ENCODE measurements at places on chromosomes 5 and 9. TPM values are rescaled to one million over a fixed set of nuclear protein-coding genes. Genes with fewer than 3 reads are reported as not detected.

DNA sequence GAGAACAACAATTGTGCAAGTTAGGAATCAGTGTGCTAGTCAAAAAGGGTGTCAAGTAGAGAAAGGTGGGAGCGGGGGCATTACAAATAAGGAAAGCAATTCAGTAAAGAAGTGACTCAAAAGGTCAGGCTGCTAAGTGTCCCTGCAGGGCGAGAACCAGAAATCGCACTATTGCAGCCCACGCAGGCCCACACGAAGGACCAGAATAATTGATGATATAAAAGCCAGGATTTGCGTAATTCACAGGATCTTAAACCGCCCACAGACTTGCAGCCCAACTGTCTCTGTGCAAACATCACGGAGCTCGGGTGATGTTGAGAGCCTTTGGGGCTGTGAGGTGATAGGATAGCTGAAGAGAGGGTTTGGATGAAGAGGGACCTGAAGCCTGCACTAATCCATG lies 349.0 kb downstream of the BRINP1 start:
- DNase-seq = no peak

GRCh38 chr5:89513299-89514044 lies 630.5 kb upstream of the MEF2C start:
- DNase-seq = no peak

GRCh38 chr9:1538301-1538700 lies 476.8 kb upstream of the SMARCA2 start:
- no peak for DNase-seq

- DNase-seq = no peak
These were observed 9.8 kb downstream of the FAM78A start for GRCh38 chr9:131266266-131267229.

GDF9 gene
- total RNA-seq = 0.21 TPM

OSMR gene
- total RNA-seq = 21.9 TPM

GRCh38 chr5:131756942-131757341 lies 39.9 kb downstream of the FNIP1 start:
- no peak for DNase-seq

GRCh38 chr5:10689391-10690081 lies 71.5 kb downstream of the DAP start:
- DNase-seq = peak; percentile 75

SPATA31E1 gene
- not detected for total RNA-seq

ADAMTS16 gene
- total RNA-seq = 3.9 TPM

DNA sequence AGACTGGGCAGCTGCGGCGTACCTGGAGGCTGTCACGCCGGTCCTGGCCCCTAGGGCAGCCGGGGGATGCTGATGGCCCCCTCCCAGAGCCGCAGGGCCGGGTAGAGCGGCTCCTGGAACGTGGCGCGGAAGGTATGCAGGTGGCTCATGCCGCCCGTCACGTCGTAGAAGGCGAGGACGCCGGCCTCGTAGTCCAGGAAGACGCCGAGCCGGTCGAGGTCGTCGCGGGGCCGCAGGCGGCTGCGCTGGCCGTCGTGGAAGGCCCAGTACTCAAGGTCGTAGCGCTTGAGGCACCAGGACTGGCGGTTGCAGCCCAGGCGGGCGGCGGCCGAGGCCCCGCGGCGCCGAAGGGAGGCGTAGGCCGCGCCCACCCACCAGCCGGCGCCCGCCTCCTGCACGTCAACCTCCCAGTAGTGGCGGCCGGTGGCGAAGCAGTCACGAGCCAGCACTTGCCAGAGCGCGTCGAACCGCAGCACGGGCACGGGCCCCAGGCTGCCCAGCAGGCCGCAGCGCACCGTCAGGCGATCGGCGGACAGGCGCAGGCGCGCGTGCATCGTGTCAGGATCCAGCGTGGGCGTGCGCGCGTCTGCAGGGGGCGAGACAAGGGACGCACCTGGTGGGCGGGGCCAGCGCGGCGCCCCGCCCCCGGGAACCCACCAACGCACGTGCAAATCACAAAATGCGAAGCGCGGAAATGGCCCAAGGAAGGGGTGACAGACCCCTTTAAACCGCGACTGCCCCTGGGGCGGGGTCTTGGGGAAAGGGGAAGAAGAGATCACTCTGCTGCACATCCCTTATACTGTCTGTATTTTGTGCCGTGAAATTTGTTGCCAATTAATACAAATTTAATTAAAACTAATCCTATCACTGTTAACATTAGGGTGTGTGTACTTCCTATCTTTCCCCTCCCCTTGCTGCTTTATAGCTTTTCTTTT lies 31.2 kb downstream of the NANS start:
- no peak for DNase-seq

PCDHB14 gene
- total RNA-seq = 0.08 TPM

ENG gene
- total RNA-seq = 23.0 TPM

- DNase-seq = no peak
These were observed 24.1 kb downstream of the SLC1A3 start for GRCh38 chr5:36630201-36631145.

OTP gene
- not detected for total RNA-seq

ARL14EPL gene
- 0.17 TPM for total RNA-seq

DNA sequence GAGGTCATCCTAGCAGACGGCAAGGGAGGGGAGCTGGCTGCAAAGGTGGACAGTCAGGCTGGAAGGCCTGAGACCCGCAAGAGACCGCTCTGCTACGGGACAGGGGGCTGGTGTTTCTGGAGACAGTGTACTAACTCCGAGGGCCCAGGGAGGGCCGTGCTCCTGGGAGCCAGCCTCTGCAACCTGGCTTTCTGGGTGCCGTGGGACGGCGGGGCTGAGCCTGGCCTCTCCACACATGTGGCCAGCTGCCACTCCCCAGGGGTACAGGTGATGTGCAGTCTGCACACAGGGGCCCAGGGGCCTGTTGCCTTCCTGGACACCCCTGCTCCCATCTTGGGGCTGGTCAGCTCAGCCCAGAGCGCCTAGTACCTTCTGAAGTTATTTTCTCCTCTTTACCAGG lies 92.2 kb downstream of the MRPL36 start:
- DNase-seq = no peak

FBXO10 gene
- 2.9 TPM for total RNA-seq

DNA sequence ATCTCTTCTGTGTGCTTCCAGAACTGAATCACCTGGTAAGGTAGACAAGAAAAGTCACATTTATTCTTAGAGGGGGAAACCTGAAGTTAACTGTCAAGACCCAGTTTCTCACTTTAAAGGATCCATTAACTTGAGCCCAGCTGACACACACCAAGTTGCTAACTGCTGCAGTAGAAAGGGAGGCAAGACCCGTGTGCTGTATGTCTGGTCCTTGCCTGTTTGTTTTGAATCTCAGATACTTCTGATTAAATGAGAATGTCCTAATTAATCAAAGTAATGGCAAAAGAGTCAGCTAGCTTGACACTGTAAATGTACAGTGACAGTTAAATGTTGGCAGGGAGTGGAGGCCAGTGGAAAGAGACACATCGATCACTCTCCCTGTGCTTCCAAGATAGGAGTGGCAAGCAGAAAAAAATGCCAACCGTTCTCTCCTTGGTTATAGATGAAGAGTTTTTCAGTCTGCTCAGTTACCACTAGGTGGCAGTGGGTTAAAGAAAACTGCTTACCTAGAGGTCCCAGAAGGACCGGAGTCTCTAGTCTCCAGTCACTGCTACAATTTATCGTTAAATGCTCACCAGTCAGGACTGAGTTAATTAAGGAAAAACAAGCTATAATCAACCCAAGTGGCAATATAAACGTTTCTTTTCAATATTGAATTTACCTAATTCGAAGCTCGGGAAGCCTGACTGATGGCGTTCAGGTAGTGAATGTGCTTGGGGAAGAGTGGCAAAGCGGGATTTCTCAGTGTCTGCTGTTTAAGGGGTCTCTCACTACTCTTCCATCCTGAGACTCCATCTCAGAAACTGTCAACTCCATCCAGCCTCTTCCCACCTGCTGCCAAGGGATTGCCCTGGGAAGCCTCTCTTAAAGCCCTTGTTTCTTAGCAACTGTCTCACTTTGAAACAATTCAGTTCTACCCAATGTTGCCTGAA lies 18.4 kb downstream of the LSM11 start:
- peak; percentile 70 for DNase-seq

CFAP77 gene
- total RNA-seq = not detected

ROPN1L gene
- total RNA-seq = not detected

GRCh38 chr5:78060421-78060820 lies 234.1 kb downstream of the AP3B1 start:
- no peak for DNase-seq

GRCh38 chr9:73549991-73550390 lies 398.3 kb downstream of the ANXA1 start:
- DNase-seq = no peak

DNA sequence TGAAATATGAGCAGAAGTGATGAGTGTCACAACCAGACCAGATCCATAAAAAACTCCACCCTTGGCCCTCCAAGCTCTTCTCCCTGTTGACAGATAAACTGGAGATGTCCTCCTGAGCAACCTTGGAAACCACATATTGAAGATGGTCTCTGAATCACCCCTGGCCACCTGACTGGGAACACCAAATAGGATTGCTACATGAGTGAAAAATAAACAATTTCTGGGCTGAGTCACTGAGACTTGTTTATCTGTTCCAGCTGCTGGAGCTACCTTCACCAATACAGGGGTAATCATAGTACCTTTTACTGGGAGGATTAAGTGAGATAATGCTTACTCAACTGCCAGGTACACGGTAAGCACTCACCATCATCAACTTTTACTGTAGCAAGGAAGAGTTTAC lies 53.3 kb downstream of the PCA3 start:
- peak; percentile 53 for DNase-seq

HSPB3 gene
- not detected for total RNA-seq

NMUR2 gene
- not detected for total RNA-seq

GRCh38 chr5:23717486-23717885 lies 210.1 kb downstream of the PRDM9 start:
- DNase-seq = no peak

IRX2 gene
- total RNA-seq = 11.4 TPM

DNA sequence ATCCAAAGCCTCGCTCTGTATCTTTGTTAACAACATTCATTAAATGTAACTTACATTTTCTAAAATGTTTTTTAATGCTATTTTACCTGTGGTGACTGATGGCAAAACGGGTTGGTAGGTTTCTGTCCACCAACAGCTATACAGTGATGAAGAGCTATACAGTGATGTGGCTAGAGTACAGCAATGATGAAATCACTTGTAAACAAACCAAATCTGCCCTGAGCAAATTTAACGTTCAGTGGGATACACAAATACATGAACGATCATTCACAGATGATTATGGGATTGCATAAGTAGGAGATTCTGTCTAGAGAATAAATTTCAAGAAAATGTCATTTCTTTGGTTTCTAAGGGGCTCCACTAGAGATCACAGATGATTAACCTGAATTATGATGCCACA lies 132.7 kb downstream of the MPDZ start:
- no peak for DNase-seq

PPP3R2 gene
- total RNA-seq = not detected

GRCh38 chr9:26677965-26678706 lies 214.5 kb downstream of the CAAP1 start:
- DNase-seq = peak; percentile 68

DNA sequence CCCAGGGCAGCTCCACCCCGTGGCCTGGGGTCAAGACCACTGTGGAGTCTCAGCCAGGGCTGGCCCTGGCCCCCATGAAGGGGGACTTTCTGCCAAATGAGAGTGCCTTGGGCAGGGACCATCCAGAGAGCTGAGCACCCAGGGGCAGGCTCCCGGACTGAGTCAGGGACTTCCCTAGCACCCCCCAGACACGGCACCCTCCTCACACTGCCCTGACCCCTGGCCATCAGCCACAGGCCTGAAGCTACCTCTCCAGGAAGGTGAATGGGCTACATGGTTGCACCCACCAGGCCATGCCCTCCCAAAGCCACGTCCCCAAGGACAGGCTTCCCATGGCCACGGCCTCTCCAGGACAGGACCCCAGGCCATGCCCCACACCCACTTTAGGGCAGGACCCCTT lies 9.5 kb downstream of the CCDC187 start:
- no peak for DNase-seq

CFAP90 gene
- not detected for total RNA-seq

ZNF608 gene
- 0.70 TPM for total RNA-seq

DNA sequence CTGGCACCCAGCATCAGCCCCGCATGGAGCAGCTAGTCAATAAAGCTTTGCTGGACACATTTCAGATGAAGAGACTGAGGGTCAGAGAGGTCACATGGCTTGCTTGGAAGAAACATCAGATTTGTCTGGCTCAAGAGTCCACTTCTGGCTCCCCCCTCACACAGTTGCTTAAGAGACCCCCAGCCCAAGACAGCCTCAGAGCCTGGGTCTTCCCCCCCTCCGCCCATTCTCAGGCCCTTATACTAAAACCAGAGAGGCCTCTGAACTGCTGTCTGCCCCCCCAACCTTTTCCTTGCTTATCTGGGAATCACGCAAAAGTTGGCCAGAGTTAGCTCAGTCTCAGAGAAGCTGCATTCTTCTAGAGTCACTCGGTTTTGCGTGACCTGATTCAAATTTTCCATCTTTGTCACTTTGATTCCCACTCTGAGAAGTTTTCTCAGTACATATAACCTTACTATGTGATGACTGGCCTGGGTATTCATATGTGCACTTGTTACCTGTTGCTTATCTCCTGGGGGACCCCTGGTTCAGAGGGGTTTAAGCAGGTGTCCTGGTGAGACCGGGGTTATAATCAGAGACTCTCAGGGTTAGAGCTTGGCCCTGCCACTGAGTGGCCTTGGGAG lies 145.4 kb upstream of the IER5L start:
- no peak for DNase-seq

DNA sequence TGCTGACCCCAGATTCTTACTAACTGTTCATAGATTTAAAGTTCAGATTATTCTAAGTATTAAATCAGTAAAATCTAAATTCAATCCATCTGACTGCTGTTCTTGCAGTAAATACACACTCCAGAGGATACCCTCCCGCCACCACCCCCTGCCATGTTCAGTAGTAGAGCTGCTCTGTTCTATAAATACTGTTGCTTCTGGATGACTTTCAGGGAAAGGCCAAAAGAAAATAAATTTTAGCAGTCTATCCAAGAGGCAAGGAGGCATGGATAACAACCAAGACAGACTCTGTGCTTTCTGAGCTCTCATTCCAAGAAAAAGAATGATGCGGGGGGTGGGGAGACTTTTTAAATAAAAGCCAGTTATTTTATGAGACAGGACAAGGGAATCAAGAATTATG lies 115.1 kb downstream of the ADAMTS6 start:
- DNase-seq = no peak

- no peak for DNase-seq
These were observed 37.6 kb upstream of the RAI14 start for GRCh38 chr5:34618371-34619065.

DNA sequence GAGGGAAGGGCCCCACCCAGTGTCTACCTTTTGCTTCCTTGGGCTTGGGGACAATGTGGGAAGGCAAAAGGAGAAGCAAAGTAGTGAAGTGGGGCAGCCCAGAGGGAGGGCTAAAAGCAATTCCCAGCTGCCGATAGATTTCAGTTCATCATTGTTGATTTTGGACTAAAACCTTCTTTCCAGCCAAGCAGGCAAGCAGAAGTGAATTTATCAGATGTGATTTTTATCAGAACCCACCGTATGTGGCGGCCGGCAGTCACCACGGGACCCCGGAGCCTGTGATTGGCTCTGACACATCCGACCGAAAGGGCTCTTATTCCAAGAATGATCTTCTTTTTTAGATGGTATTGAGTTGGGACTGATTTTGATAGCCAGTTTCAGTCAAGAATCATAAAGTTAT lies 559.9 kb downstream of the PSAT1 start:
- DNase-seq = no peak

PLPP7 gene
- total RNA-seq = 0.56 TPM

BARHL1 gene
- total RNA-seq = not detected

GRCh38 chr5:1356873-1357787 lies 12.2 kb upstream of the CLPTM1L start:
- DNase-seq = no peak
